GM12865 (cell line): ENCODE measurements at places on chromosomes 5 and 9.

GRCh38 chr5:38466424-38467189 is 89.8 kb downstream of the LIFR start:
- no peak for DNase-seq

DNA sequence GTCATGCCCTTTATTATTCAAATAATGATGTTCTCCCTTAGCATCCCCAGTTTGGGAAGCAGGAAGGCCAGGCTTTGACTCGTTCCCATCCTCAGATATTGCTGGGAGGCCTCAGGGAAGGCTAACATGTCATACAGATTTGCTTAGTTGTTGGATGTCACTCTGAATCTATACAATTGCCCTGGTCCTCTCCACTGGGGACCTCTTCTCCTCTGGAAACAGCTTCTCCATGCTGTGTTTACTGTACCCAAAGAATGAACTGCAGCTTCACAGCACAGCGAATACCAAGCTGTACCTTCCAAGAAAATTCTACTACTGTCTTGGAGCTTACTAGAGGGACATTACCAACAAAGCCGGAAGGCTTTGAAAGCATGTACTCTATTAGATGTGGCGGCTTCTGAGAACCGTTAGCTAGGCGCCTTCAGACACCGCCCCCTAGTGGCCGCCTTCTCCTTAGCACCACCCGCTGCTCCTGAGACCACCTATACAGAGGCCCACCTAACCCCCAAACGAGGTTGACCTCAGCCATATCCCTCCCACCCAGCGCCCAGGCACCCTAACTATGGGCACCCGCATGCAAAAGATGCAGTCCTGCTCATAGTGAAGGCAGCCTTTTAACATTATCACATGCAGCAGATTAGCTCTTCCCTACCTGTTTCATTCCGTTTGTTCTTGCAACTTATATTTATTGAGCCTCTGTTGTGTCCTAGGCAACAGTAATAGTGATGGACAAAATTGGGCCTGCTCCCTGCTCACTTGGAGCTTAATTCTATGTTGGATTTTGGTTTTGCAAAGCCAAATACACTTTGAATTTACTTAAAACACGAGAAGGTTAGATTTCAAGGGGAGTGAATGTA is 34.9 kb upstream of the FOXI1 start:
- DNase-seq = no peak

DNA sequence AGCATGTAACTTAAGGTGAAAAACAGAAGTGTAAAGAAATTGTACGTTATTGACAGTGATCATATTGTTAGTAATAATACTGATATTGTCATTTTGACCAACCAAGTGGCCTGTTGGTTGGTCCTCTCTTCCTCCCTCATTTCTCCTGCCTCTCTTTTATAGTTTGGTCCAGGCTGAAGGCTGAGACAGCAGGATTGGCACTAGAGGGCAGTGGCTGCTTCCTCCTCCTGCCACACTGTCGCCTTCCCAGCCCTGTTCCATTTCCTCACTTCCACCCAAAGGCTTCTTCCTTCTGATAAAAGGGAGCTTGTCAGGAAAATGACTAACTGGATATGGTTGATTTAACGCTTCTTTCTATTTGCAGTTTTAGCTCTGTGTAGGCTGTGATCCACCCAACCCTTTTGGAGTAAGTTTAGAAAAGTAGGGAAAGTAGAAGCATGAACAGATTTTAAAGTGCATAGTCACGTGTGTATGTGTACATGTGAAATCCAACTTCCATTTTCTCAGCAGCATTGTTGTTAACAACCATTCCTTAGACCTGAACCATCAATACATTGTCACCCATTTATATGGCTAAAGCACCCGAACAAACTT is 35.6 kb downstream of the PTCD2 start:
- DNase-seq = no peak

DNA sequence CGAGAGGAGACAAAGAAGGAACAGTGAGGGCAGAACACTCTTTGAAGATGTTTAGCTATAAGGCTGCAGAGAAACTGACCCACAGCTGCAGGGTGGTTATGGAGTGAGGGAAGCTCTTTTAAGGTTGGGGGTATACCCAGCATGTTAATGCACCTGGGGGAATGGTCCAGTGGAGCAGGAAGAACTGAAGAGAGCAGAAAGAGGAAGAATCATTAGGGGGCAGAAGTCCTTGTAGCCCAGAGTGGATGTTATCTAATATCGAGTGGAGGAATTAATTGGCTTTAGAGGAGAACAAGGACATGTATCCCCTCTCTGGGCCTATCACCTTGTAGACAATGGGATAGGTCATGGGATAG is 7.7 kb downstream of the IL4 start:
- DNase-seq = no peak

GRCh38 chr5:110768138-110768860 is 29.5 kb downstream of the SLC25A46 start:
- DNase-seq = no peak
